Heart left ventricle (tissue), 16 donors: ENCODE measurements at places on chromosomes 1 and 21. TPM values are rescaled to one million over a fixed set of nuclear protein-coding genes. Genes with fewer than 3 reads are reported as not detected.

OLFML3 gene
- 12.7 TPM for total RNA-seq

DNA sequence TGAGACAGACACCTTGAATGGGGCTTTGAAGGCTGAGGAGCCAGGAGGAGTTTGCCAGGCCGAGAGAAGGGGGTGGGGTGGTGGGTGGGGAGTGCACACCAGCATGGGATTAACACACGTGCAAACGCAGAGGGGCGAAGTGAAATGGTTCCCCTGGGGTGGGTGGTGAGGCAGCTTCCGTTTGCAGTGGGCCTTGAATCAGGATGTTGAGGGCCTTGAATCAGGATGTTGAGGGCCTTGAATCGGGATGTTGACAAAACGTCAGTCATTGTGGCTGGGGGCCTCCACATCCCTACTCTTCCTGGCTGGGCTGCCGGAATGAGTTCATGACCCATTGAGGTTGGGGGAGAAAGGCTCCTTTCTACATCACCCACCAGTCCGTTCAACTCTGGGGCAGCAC is 16.6 kb downstream of the LDLRAP1 start:
- DNase-seq, result no peak

DNA sequence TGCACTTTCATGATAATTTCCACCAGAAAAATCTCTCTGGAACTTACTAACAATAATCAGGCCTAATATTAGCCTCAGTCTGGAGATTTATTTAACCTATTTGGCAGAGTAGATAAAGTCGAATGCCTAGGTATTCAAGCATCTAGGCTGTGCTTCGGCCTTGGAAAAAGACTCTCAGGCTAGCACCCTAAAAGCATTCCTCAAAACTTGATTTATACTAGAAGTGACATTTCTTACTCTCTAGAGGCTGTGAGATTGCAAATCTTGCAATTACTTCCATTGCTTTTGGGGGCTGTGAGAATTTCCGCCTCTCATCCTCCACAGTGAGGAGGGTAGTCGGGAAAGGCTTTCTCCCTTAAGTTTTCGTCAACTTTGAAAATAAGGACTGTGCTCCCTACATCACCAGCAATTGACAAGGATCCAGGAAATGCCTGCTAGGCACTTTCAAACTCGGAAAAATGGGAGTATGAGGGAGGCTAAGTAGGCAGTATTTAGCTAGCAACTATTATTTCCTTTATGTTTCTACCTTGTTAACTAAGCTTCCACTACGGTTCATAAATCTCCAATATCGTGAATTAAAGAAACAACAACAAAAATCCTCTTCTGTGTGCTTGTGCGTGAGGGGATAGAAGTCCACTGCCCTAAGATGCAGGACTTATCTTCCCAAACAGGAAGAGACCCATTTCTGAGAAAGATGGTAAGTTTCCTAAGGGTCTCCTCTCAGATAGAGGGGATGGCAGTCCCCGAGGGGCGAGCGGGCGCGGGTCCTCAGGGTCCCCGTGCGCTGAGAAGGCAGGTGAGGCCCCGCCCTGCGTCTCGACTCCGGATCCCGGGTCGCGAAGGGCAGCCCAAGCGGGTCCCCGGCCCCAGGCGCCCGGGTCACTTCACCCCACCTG is 1.1 kb upstream of the LMO4 start:
- DNase-seq, result no peak

DNA sequence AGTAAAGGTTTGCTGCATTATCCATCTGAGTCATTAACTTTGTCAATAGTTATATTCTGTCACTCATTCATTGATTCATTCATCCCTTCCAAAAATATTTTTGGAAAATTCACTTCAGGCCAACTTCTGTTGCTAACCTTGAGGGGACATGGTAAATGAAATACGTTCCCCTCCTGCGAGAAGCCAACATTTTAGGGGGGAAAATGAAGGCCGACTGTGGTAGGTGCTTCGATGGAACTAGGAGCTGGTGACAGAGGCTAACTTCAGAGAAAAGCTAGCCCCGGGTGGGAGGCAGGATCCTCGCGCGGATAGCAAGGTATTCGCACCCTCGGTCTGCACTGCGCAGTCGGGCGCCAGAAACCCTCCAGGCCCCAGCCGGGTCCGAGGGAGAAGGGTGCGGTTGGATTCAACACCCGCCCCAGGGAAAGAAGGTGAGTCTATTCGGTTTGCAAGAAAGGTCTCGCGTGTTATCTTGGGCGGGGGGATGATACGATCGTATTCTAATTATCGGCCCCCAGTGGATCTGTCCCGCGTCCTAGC is 646 bp upstream of the RRP15 start:
- DNase-seq, result no peak

DNA sequence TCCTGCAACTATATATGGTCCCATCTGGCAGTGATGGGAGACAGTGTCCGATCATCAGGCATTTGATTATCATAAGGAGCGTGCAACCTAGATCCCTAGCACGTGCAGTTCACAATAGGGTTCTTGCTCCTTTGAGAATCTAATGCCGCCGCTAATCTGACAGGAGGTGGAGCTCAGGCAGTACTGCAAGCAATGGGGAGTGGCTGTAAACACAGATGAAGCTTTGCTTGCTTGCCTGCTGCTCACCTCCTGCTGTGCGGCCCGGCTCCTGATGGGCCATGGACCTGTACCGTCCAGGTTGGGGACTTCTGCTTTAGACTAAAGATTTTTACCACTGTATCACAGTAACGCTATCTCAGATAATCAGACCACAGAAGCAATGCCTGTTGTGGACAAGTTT is 63.8 kb downstream of the TGFB2 start:
- no peak for DNase-seq

TRIM58 gene
- 0.16 TPM for total RNA-seq
